Cortex of kidney (tissue), 1 donor: ENCODE measurements at places on chromosomes 16 and 17.

GRCh38 chr17:48520631-48521079, 10.2 kb downstream of the HOXB1 start:
- DNase-seq = no peak

DNA sequence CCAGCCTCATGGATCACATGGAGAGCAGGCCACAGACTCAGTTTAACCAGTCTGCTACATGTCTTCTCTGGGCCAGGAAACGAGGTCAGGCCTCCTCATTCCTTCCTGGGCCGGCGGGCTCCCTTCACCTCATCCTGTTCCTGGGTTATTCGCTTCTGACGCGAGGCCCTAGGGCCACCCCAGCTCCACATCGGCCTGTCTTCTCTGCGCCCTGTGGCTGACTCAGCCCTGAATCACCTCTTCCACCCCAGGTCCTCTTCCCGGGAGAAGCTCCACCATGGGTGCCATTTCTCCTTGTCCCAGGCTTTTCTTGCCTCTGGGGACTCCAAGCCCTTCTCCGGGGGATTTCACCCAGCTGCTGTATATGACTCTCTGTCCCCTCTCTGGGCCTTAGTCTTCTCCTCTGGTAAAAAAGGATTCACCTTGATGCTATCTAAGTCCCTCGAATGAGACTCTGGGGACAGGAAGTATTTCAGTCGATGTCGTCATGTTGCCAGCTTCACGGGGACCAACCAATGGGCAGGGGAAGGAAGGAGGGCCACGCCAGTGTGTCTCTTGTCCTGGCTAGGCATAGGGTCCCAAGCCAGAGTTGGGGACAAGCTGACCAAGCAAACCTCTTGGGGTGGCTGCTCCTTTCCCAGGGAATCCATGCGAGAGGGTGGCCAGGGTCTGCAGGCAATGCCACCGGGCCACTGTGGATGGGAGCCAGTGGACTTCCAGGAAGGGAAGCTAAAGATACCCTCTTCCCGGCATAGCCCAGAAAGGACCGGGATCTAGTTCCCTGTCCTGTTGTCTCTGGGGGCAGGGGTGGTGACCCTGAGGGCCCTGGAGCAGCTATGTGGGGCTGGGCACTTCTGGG, 58.7 kb downstream of the SOCS3 start:
- no peak for DNase-seq

GRCh38 chr16:1427473-1428461, 3.1 kb upstream of the PERCC1 start:
- DNase-seq = no peak

GRCh38 chr16:82730901-82731300, 104.1 kb downstream of the CDH13 start:
- DNase-seq = no peak

- no peak for DNase-seq
Measured at GRCh38 chr16:46947900-46948547, 25.4 kb downstream of the DNAJA2 start.

DNA sequence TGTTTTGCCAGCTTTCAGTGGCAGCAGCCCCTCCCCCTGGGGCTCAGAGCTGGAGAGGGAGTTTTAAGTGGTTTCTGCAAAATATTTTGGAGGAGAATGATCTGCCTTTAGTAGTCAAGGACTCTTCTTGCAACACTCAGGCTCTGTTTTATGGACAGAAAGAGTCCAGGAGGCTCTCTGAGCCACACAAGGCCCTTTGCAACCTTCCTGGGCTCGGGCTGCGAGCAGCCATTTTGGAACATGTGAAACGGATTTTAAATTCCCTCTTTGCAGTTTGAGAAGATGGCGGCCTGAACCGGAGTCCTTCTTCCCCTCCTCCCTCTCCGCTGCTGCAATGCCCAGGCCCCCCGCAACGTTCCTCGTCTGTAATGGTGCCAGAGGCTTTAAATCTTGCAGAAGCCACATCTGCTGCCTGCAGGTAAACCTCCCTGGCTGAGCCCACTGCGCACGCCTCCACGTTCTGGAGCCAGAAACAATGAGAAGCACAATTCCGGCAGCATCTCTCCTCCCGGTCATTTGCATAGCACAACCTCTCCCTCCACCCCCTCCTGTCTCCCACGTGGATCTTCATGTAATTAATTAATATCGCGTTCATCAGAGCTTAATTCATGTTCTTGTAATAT, 386.1 kb downstream of the SEC14L1 start:
- DNase-seq = no peak

GRCh38 chr16:17743578-17743977, 272.8 kb upstream of the XYLT1 start:
- DNase-seq = no peak

- DNase-seq = no peak
Measured at GRCh38 chr16:21162661-21163151, 4.2 kb downstream of the LDAF1 start.

GRCh38 chr16:11138769-11139325, 117.2 kb downstream of the SOCS1 start:
- DNase-seq = no peak

- DNase-seq = no peak
Measured at GRCh38 chr16:53503991-53504663, 1.1 kb upstream of the AKTIP start.

DNA sequence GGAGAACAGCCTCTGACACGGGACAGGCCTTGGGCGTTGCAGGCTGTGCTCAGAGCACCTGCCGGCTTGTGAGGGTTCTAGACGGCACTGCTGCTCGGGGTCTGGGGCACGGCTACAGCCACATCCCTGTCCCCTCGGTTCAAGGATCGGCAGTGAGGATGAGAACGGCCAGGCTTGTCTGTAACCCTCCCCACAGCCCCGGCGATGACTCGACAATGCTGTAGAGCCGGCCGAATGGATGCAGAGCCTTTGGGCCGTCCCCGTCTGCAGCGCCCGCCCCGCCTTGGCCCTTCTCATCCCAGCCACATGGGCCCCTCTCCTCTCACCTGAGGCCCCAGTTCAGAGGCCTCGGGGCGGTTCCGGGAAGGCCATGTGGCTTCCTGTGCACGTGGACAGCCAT, 49.0 kb upstream of the METRNL start:
- no peak for DNase-seq
